ENCODE measurements at places on chromosomes 16 and 17.

GRCh38 chr16:56576585-56577299 is 11.9 kb downstream of the MT4 start:
- peak; percentile 88 for DNase-seq

- DNase-seq: no peak
These were observed 34.1 kb downstream of the CDRT15 start for GRCh38 chr17:14202388-14203166.

DNA sequence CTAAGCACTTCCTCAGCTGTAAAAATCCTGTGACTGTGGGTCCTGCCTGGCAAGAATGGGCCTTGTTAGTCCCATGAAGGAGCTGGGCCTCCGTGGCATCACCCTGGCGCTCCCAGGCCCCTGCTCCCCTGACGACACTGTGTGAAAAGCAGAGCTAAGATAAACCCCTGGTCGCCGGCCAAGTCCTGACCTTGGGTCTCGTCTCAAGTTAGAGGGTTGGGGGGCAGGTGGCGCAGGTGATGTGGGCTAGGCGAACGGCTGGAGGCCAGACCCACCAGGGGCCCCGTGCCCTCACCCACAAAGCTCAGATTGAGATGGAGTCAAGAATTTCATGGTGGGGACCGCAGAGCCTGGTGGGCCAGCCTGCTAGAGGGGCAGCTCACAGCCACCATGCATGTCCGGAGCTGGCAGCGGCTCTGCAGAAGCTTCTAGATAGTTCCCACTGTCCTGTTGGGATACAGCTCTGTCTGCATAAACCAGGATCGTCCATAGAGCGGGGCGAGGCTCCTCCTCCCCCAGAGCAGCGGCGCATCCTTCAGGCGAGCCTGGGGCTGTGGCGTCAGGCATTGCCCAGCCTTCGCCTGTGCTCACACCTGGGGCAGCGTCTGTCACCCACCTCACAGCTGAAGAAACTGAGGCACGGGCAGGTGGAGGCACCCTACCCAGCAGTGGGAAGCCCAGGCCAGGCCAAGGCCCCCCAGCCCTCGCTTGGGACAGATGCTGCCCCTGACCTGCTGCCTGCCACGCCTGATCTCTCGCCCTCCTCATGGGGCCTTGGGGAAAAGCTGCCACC is 12.0 kb downstream of the CYBC1 start:
- DNase-seq: no peak

GRCh38 chr16:66898207-66898606 is 17.9 kb downstream of the PDP2 start:
- DNase-seq: no peak

DNA sequence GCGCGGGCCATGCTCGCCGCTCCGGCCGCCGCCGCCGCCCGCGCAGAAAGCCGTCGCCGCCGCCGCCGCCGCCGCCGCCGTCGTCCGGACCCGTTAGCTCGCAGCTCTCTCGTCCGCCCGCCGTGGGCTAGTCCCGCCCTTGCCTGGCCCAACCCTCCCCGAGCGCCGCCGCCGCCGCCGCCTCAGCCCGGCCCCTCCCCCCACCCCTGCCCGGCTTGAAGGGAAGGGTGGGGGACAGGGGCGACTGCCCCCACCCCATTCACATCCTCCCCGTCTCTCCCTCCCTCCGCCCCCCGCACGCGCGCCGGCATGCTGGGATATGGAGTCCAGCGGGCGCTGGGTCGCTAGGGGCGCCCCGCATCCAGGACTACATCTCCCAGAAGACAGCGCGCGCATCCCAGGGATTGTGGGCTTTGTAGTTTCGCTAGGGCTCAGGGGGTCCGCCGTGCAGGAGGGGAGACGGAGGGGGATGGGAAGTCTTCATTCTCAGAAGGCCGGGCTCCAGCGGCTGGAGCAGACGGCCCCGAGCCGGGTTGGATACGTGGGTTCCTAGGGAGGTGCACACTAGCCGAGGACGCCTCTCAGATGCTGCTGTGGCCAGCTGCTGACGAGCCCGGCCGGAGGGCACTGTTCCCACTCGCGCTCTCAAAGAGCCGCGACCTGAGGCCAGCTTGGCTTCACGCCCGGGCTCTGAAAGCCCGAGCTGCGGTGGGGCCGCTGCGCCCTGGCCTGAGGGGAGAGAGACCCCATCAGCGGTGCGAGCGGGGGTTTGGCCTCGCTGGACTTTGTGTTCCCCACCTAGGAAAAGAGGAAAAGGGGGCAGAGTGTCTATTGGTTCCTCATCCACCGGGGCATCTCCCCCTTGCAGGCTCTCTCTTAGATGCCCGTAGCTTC is at the start of gene ST3GAL2:
Gene ST3GAL2 (minus strand): TSS at position 132 of the 894 bp plus-strand sequence. CDS start 40,570 bp downstream, outside the sequence.
- DNase-seq: peak; percentile 96

DNA sequence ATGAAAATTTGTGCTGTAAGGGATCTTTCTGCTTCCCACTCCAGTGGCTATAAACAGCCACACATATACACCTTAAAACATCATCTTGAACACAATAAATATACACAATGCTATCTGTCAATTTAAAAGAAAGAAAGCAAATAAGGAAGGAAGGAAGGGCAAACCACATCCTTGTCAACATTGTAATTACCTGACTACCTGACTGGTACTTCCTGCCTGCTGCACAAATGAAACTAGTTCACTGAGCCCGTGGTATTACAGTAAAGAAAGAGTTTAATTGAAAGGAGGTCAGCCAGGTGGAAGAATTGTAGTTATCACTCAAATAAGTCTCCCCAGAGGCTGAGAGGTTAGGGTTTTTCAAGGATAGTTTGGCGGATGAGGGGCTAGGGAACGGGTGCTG is 344.4 kb upstream of the ASIC2 start:
- no peak for DNase-seq

DNA sequence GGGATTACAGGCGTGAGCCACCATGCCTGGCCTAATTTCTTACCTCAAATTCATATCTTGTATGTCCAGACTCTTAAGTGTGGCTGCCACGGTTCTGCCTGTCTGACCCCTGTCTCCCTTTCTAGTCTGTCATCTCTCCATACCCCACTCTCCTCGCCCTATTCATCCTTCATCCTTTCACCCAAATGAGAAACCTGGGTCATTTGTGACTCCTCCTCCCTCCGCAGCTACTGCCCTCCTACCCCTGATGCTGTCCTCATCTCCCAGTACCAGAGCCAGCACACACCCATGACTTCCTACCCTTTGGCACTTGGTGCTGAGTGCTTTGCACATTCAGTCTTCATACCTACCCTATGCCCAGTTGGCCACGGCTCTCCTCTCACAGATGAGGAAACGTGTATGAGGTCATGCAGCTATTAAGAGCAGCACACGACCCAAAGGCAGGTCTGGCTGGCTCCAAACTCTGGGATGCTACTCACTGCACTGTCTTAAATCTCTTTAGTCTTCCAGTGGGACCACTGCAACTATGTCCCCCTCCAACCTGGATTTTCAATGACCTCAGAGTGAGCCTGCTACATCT is 1.6 kb downstream of the SPATA32 start:
- no peak for DNase-seq

DNA sequence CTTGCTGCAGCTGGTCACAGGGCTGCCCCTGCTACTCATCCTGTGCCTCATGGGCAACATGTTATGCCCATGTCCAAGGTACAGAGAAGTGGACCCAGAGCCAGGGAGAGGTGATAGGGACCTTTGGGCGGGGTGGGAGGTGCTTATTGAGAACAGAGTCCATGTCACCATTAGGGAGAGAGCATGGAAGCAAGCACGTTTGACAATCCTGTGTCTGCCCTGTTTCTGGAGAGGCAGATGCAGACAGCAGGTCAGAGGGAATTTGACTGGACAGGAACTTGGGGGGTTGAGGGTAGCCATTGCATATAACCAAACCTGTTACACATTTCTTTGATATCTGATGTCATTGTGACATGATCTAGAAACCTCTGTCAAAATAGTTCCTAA is 14.3 kb upstream of the ARL4D start:
- DNase-seq: peak; percentile 90

GRCh38 chr16:81837312-81837751 is 58.2 kb downstream of the PLCG2 start:
- no peak for DNase-seq

GRCh38 chr16:68592466-68593337 is 52.4 kb upstream of the CDH3 start:
- no peak for DNase-seq

DNA sequence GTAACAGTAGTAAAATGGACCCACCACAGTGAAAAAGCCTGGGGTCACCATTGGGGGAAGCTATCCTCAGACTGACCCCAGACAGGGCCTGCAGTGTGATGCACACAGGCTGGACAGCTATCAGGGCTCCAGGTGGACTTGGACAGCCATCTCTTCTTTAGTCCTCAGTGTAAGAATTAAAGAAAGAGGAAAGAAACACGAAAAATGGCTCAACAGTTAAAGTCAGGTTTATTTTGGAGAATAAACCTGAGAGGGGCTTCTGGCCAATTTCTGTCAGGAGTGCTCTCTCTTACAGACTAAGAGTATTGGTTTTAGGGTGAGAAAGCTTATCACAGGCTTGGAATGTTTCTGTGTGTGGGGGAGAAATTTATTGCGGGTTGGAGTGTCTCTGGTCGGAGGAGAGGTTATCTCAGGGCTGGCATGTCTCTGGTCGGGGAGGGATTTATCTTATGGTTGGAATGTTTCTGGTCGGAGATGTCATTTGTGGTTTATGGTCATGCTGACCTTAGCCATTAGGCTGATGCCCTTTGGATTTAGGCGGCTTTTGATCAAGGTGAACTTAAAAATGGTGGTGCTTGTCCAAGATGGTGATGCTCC is 10.8 kb upstream of the B4GALNT2 start:
- DNase-seq: no peak

DNA sequence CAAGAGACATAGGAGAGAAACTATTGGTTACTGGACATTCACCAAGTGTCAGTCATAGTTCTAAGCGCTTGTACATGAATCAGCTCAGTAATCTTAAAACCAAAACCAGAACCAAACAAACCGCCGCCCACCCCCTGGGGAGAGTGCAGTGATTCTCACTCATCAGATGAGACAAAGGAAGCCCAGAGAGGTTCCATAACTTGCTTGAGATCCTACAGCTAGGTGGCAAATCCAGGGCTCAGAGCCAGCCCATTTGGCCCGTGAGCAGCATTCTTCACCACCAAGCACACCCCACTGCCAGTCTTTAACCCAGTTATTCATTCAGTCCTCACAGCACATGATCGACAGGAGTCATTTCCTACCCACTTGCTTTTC is 37.2 kb upstream of the RGS9 start:
- DNase-seq: peak; percentile 65

- DNase-seq: peak; percentile 80
These were observed 1.9 kb downstream of the CCR10 start for GRCh38 chr17:42679492-42680330.

GRCh38 chr17:28705074-28705659 is 6.5 kb downstream of the PROCA1 start:
- no peak for DNase-seq

- DNase-seq: no peak
These were observed 1.7 kb downstream of the TNFRSF13B start for GRCh38 chr17:16969931-16970906.

- peak; percentile 81 for DNase-seq
These were observed 21.8 kb downstream of the ACSM1 start for GRCh38 chr16:20675488-20676267.

DNA sequence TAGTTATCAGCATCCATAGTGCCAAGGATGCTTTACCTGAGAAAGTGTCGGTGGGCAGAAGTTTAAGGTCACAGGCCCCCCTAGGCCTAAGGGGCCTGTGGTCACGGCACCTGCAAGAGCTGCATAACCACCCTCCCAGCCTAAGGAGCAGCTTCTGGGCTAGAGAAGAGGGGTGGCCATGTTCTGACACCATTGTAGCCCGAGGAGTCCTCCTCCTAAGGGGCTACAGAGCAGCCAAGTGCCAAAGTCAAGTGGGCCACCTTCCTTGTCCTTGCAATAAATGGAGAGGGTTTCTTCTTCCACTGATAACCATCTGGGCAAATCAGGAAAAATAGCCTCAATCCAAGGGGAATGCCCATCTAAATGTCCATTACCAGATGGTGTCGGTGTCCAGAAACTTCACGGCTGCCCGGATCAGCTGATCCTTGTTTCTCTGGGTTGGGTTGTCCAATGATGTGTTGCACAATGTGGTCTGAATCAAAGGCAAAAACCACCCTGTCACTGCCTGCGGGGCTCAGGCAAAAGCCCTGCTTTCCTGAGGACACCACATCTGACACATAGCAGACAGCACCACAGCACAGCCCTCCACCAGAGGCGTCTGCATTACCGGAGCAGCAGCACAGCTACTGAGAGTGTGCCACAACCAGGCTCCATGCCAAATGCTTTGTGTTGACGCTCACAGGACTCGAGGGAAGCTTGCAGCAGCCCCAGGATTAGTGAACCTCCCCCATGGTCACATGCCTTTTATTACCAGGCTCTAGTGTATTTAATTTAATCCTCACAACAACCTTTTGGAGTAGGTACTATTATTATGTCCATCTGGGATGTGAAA is 12.8 kb downstream of the ATPAF2 start:
- DNase-seq: no peak

GRCh38 chr17:65368341-65368740 is 193.1 kb downstream of the AXIN2 start:
- no peak for DNase-seq

DNA sequence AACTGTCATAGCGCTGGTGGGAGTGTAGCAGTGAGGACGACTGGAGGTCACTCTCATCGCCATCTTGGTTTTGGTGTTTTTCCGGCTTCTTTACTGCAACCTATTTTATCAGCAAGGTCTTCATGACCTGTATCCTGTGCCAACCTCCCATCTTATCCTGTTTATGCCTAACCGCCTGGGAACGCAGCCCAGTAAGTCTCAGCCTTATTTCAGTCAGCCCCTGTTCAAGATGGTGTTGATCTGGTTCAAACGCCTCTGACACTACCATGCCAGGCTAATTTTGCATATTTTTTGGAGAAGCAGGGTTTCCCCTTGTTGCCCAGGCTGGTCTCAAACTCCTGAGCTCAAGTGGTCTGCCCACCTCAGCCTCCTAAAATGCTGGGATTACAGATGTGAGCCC is 179.8 kb upstream of the HSBP1 start:
- no peak for DNase-seq

GRCh38 chr17:63927464-63928171 is 4.5 kb downstream of the CD79B start:
- no peak for DNase-seq

- DNase-seq: no peak
These were observed 47.6 kb upstream of the MGAT5B start for GRCh38 chr17:76820561-76820960.

- no peak for DNase-seq
These were observed 16.9 kb downstream of the RPH3AL start for GRCh38 chr17:335691-336090.

All from small intestine (tissue), 16 donors.